ENCODE measurements at places on chromosomes 16 and 17. TPM values are rescaled to one million over a fixed set of nuclear protein-coding genes. Genes with fewer than 3 reads are reported as not detected.
A peak's percentile ranks its signal among the peaks of the same experiment; 100 is the strongest.

PLEKHH3 gene
- 27.5 TPM for total RNA-seq

FN3K gene
- 80.2 TPM for total RNA-seq

SYNGR3 gene
- 0.32 TPM for total RNA-seq

- no peak for DNase-seq
These were observed 54.9 kb downstream of the SIAH1 start for GRCh38 chr16:48330189-48330840.

CCL1 gene
- not detected for total RNA-seq

- DNase-seq: peak; percentile 88
These were observed 29.8 kb downstream of the WSB1 start for GRCh38 chr17:27323538-27324215.

- DNase-seq: no peak
These were observed 16.5 kb upstream of the NF1 start for GRCh38 chr17:31078290-31078689.

DNA sequence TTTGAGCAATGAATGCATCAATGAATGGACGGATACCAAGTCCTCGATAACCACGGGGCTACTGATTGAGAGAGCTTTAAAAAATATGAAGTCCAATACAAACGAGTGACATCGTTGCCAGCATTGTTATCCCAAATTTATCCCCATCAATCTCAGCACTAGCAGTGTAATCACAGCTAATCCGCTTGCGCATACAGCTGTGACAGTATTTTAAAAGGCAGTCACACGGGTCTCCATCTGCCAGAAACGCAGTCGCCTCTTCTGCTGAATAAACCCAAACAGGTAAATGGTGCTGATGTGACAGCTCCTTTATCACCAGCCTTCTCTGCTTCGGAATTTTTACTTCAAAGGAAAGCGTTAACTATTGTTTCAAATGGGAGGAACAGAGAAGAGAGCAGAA lies 311.1 kb downstream of the XYLT1 start:
- DNase-seq: no peak

Measured in Right ventricle myocardium superior (tissue), 1 donor.